Activated CD4-positive, CD25-positive, alpha-beta regulatory T cell (primary cell): ENCODE measurements at places on chromosomes 1 and 21.

DNA sequence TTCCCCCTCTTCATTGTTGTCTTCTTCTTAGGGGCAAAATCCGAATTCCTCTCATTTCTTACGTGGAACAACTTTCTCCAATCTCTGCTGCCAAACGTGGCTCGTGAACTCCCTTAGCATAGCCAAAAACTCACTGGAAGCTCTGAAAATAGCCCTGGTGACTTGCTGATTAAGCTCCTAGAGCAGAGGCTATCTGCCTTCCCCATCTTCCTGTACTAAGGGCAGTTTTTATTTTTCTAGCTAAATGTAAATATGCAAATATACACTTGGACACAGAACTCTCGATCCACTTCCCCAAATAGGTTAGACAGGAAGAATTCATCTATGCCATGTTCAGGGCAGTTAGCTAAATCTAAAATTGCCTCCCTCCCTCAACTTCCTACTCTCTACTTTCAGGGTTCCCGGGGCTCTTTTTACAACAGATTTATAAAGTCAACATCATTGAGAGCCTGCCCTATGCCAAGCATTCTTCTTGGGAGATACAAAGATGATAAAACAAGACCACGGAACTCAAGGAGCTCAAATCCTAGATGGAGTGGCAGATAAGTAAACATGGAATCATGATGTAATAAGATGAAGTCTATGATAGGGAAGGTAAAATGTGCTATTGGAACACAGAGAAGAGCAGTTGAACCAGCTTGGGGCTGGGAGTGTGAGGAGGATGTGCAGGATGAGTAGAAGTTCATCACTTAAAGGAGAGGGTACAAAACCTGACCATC lies 59.4 kb upstream of the FMOD start:
- DNase-seq: no peak

DNA sequence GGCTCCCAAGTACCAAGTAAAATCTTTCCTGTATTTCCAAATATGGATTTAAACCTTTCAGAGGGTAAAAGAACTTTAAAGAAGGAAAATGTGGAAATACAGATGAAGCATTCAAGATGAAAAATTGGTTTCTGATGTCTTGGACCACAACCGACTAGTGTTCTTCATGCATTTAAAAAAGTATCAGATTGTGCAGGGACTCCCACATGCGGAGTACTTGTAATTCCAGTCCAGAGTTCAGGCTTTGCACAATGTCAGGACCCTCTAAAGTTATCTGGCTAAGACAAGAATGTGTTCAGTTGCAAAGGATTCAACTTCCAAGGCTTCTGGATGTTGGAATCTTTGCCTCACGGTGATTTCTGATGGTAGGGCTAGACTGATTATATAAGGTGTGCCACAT lies 66.7 kb downstream of the RGL1 start:
- DNase-seq: no peak

GRCh38 chr1:183952101-183952500 lies 85.4 kb downstream of the COLGALT2 start:
- no peak for DNase-seq

DNA sequence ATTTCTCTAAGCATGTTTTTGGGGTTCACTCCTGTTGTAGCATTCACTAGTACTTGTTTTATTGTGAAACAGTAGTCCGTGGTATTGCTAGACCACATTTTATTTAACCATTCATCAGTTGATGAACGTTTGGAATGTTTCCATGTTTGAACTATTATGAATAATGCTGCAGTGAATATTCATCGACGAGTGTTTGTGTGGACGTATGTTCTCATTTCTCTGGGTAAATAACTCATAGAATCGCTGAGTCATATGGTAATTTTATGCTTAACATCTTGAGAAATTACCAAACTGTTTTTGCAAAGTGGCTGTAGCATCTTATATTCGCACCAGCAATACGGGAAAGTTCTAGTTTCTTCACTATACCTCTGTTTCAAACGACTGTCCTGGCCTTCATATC lies 28.0 kb upstream of the KAZN start:
- DNase-seq: no peak

- DNase-seq: no peak
Observed at GRCh38 chr1:201371276-201371675, 6.2 kb downstream of the TNNT2 start.

- no peak for DNase-seq
Observed at GRCh38 chr21:30240661-30241060, 24.8 kb upstream of the CLDN8 start.

- peak; percentile 11 for DNase-seq
Observed at GRCh38 chr1:58922302-58923089, 138.6 kb upstream of the JUN start.

DNA sequence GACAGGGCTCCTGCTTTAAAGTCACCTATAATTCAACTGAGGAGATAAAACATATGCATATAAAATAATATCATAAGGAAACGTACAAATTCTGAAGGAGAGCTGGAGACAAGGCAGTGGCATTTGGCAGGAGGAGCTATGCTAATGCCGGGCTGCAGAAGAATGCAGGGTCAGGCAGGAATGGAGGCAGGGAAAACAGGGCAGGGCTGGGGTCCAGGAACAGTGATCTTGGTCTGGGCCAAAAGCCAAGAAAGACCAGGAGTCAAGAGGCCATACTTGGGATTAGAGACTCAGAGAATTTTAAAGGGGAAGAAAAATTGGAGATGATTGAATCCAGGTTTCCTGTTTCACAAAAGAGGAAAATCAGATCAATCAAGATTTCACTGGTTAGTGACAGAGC lies 20.0 kb upstream of the BRDT start:
- DNase-seq: no peak

GRCh38 chr1:30903343-30904034 lies 5.1 kb downstream of the SDC3 start:
- no peak for DNase-seq

GRCh38 chr1:113552244-113552643 lies 161.9 kb downstream of the MAGI3 start:
- DNase-seq: no peak

DNA sequence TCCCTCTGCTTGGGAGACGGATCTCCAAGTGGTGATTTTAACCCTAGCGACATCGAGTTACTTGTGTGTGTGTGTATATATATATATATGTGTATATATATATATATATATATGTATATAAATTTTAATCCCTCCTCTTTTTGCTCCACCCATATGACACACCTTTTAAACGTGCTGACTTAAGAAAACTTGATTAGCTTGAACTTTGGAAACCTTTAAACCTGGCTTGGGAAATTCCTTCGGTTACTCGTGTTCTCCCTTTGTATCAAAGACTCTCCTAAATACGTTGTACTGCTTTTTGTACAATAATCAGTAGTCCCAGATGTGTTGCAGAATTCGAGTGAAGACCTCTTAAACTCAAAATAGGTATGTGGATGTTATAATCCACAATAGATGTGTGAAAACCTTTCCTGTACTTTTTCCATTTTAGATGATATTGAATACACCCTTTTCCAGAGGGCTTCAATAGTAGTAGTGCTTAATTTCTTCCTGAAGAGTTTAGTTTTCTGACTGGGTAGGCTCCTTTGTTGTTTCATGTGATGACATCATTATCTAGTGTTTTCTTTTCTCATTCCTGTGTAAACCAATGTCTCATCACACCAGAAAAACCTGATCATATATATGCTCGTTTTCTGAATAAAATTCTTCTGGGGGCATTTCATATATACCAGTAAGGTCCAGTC lies 1.4 kb downstream of the RNF11 start:
- DNase-seq: no peak
